ENCODE measurements at places on chromosomes 3 and 15. TPM values are rescaled to one million over a fixed set of nuclear protein-coding genes. Genes with fewer than 3 reads are reported as not detected.

GRCh38 chr3:135528413-135529015, 437.0 kb upstream of the PPP2R3A start:
- DNase-seq, result no peak

DNA sequence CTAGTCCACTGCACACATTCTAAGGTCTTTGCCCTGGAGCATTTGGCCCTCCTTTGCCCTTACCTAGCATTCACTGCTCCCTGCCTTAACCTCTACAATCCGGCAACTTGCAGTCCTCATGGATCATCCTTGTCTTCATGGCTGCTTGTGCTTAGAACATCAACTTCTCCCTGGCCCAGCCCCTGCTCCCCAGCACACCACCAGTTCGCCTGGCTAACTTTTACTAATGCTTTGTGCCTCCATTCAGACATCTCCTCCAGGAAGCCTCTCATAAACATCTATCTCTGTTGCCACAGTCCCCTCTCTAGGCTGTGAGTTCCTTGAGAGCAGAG, 57.1 kb downstream of the AAGAB start:
- no peak for DNase-seq

DNA sequence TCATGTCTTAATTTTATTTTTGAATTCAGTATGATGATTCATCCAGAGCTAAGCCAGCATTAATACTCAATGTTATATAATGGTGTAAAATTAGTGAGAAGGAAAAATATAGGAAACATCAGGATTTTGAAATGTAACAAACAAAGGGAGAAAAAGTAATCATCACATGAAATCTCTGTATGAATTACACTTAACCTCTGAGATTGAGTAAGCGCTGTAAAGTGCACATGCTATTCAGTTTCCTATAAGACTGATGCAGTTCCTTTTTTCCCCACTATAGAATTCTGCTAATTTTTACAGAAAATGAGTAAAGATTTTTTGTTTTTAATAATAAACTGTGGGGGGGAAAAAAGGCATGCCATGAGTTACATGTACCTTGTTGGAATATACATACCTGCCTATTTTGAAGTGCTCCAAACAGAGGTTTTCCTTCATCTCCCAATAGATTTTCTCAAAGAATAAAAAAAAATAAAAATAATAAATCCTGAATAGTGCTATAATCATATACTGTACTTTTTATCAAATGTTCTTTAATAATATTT, 64.0 kb upstream of the TTBK2 start:
- DNase-seq, result no peak

DNA sequence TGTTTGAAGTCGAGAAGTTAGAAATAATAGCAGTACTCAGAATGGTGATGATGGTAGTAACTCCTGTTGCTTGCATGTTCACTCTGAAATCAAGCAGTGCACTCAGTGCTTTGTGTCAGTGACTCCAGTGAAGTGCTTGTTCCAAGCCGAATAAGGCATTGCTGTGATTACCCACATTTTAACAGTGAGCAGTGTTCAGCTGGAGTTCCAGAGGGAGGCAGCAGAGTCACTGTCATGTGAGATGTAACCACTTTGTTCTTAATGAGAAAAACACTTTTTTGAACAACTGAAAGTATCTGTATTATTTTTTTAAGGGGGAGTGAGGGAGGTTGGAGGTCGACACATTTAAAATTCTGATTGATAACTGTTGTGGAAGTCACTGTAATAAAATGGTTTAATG, 3.7 kb downstream of the MDFIC2 start:
- DNase-seq, result no peak

GRCh38 chr3:127800508-127800907, 21.8 kb downstream of the MGLL start:
- DNase-seq, result peak; percentile 40

The PLA1A gene
- not detected for total RNA-seq

The FBN1 gene
- total RNA-seq, result 1.6 TPM
